ENCODE measurements at places on chromosomes 4 and X. TPM values are rescaled to one million over a fixed set of nuclear protein-coding genes. Genes with fewer than 3 reads are reported as not detected.
A peak's percentile ranks its signal among the peaks of the same experiment; 100 is the strongest.

DNA sequence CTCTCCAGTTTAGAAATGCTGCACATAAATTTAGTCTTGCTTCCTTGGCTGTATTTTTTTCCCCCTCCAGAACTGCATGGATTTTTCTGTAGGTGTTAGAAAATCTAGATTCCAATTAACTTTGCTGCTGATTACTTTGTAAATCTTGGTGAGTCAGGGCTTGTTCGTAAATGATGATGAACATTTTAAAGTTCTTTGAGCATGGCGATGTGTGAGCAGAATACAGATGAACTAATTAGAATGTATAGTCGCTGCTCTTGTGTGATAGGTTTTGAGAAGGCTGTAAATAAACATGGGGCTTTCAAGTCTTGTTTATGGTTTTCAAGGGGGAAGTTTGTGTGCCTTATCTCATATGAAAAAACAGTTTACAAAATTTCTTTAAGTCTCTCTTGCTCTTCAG lies 23.3 kb downstream of the LIMCH1 start:
- DNase-seq: no peak
- H3K27ac ChIP-seq: no peak overlapping the region
- H3K4me3 ChIP-seq: no peak overlapping the region
- H3K4me1 ChIP-seq: no peaks in the 10 kb centered on the region

GRCh38 chrX:121128925-121129877 lies 81.8 kb downstream of the GLUD2 start:
- H3K4me3 ChIP-seq: no peak overlapping the region
- H3K27ac ChIP-seq: no peak overlapping the region
- no peaks in the 10 kb centered on the region for H3K4me1 ChIP-seq
- DNase-seq: no peak
- no peaks in the 10 kb centered on the region for H3K27me3 ChIP-seq

- peak overlapping the region; percentile 91 for H3K27ac ChIP-seq
- H3K36me3 ChIP-seq: no peaks in the 10 kb centered on the region
- H3K27me3 ChIP-seq: no peaks in the 10 kb centered on the region
- DNase-seq: no peak
These were observed 679 bp upstream of the MSL3 start for GRCh38 chrX:11757397-11757718.

DNA sequence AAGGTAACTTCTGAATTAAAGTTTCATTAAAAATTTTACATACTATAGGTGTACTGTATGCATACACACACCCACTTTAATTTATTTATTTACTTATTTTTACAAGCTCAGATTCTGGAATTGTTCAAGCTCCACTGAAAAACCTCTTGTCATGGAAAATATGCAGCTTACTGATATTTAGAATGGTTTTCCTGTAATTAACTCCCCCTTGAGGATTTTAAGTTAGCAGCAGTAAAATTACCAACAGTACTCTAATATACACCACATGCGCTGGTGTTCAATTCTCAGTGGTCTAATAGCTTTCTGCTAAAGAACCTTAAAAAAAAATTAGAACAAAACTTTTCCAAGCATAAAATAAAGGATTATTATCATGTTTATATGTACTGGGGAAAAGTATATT lies 12.0 kb downstream of the MAB21L2 start:
- no peaks in the 10 kb centered on the region for H3K27me3 ChIP-seq
- no peak for DNase-seq
- no peaks in the 10 kb centered on the region for H3K4me1 ChIP-seq
- no peak overlapping the region for H3K27ac ChIP-seq
- H3K36me3 ChIP-seq: peaks cover 10% of the 10 kb centered on the region
- H3K4me3 ChIP-seq: no peak overlapping the region

GRCh38 chrX:107153005-107153404 lies 34.4 kb upstream of the RBM41 start:
- no peak overlapping the region for H3K27ac ChIP-seq
- no peak for DNase-seq
- no peak overlapping the region for H3K4me3 ChIP-seq
- no peaks in the 10 kb centered on the region for H3K27me3 ChIP-seq

GRCh38 chr4:2537011-2537830 lies 774 bp downstream of the FAM193A start:
- H3K4me3 ChIP-seq: peak overlapping the region; percentile 88
- peak; percentile 77 for DNase-seq
- peaks cover 29% of the 10 kb centered on the region for H3K4me1 ChIP-seq
- no peaks in the 10 kb centered on the region for H3K36me3 ChIP-seq
- H3K27me3 ChIP-seq: no peaks in the 10 kb centered on the region

GRCh38 chr4:140152013-140152703 lies 1.8 kb downstream of the MAML3 start:
- H3K27me3 ChIP-seq: no peaks in the 10 kb centered on the region
- peaks cover 19% of the 10 kb centered on the region for H3K4me1 ChIP-seq
- peak overlapping the region; percentile 94 for H3K27ac ChIP-seq
- no peaks in the 10 kb centered on the region for H3K36me3 ChIP-seq

DNA sequence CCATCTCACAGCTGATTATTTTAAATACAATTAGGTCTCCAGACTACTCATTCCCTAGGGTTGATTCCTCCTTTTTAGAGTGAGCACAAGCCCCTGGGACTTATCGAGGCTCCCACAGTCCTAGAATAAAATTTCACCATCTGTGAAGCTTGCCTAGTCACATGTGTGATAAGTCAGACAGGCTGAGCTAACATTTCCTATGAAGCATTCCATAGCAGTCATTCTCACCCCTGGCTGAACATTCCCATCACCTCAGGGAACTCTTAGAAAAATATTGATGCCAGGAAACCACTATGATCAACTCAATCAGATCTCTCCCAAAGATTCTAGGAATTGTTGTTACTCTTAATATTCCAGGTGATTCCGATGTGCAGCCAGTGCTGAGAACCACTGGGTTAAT lies 37.7 kb downstream of the ARHGEF9 start:
- H3K4me1 ChIP-seq: peaks cover 34% of the 10 kb centered on the region
- H3K36me3 ChIP-seq: no peaks in the 10 kb centered on the region
- no peak overlapping the region for H3K4me3 ChIP-seq
- DNase-seq: no peak
- H3K27me3 ChIP-seq: no peaks in the 10 kb centered on the region
- no peak overlapping the region for H3K27ac ChIP-seq

DNA sequence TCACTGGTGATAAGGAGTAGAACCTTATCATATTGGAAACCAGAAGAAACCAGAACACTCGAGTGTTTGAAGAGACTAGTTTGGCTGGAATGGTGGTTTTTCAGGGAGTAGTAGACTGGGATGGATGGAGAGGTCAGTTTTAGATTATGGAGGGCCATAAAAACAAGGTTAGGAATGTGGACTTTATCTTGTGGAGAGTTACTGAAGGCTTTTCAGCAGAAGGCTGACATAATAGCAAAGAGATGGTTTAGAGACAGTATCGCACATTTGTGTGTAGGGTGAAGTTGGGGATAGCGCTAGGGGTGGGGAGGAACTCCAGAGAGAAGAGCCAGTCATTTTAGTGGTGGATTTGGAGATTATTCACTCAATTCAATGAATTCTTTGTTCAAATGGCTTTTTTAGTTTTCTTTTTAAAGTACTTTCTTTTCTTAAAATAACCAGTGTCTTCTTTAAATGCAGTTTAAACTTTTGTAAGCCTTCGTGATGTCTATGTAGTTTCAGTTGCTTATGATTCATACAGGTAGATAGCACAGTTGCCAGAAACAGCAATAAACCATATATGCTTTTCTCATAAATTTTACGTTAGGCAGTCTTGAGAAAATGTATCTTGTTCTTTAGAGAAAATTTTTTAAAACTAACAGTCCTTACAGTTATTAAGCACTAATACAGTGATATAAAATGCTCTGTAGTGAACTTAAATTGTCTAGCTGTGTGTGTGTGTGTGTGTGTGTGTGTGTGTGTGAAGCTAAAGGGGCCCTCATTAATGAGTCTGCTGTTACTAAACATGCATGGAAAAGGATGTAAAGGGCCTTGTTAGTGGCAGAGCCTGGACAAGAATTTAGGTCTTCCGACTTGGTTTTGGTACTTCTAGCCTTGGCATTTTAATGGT lies 3.8 kb downstream of the ARHGAP10 start:
- H3K4me3 ChIP-seq: peak overlapping the region; percentile 2
- H3K4me1 ChIP-seq: peaks cover 44% of the 10 kb centered on the region
- H3K36me3 ChIP-seq: no peaks in the 10 kb centered on the region
- DNase-seq: no peak

DNA sequence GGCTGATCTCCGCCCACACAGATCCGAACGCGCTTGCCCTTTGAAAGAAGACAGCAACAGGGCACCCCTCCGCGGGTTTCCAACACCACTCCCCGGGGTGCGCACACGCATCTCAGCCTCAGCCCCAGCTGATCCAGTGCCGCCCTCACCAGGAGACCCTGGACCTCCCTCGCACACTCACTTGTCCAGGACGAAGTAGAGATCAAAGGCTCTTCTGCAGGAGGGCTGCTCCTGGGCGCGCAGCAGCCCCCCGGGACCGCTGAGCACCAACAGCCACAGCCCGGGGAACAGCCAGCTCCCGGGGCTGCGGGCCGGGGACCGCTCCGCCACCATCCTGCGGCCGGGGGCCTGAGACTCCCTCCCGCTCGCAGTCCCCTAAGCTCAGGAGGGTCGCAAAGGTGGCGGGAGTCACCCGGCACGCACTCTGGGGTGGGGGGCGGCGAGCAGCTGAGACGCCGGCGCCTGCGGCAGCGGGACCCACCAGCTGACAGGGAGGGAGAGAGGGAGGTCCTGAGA lies 743 bp downstream of the ANTXR2 start:
- peaks cover 4% of the 10 kb centered on the region for H3K36me3 ChIP-seq
- peak overlapping the region; percentile 69 for H3K4me3 ChIP-seq
- peaks cover 23% of the 10 kb centered on the region for H3K4me1 ChIP-seq
- peak; percentile 80 for DNase-seq

DNA sequence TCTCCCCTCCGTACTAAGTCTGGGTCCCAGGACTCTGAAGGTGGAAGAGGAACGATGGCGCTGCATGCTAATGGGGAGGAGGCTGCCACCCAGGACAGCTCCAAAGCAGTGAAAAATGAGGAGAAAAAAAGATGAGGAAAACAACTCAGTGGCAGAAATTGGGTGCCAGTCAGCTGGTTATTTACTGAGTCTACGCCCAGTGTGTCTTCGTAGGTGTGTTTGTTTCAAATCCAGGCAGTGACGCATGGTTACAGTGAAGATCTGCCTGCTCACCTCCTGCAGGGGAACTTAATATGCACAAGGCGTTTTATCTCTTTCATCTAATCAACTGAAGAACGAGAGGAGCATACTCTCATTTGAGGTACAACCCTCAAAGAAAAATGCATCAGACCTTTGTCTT lies 70.9 kb upstream of the FBXW7 start:
- no peak for DNase-seq
- peaks cover 30% of the 10 kb centered on the region for H3K4me1 ChIP-seq
- peak overlapping the region; percentile 72 for H3K27ac ChIP-seq
- no peaks in the 10 kb centered on the region for H3K27me3 ChIP-seq

DNA sequence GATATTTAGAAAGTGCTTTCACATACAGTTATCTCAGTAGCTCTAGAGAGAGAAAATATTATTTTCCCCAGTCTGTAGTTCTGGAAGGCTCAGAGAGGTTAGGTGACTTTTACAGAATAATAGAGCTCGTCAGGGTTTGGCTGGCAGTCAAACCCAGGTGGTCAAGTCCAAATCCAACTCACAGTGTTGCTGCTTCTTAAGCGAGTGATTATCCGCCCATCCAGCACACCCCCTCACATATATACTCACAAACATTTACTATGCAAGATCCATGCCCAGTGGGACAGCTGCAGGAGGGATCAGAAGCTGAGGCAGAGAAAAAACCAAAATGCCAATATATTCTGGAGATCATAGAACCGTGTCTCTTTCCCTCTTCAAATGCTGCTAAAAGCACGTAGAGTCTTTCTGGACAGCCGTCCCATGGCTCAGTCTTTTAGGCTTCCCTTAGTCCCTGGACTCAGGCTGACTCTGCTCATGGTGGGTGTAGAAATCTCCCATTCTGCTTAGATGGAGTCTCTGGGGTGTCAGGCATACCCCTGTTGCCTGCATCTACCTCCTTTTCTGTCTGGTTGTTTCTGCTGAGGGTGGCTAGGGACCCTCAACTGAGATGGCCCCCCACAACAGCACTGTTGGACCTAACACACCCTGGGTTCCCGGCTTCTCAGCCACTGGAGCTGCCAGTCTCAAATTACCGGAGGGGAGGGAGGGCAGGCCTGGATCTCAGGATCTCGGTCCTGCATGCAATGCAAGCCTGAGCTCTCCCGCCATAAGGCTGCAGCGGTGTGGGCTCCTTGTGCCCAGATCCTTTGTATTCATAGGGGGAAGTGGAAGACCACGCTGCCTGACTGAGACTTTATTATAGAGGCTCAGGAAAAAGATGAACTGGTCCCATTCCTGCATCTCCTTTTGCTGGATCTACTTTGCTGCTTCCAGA lies at the start of gene CHRNA9:
Gene CHRNA9 (plus strand): TSS at position 743 of the 934 bp plus-strand sequence. CDS start 135 bp downstream, at position 878.
- no peaks in the 10 kb centered on the region for H3K4me1 ChIP-seq
- no peak within 1 kb of the TSS for H3K4me3 ChIP-seq
- no peak for DNase-seq
- no peak within 1 kb of the TSS for H3K27ac ChIP-seq

DNA sequence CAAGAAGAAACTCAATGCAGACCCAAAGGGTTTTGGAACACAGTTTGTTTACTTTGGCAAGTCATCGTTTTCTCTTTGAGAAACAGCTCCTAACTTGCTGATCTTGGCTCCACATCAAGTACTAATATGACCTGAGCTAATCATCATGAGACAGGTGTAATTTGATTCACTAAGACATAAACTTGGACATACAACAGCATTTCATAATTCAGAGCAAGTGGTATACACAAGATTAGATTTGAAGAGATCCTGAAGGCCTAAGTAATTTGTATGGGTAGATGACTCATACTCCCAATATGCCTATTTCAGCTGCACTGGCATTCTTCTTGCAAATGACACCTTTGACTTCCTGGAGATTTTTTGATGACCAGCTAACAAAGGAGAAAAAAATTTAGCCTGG lies 1521.7 kb downstream of the RPA4 start:
- no peaks in the 10 kb centered on the region for H3K36me3 ChIP-seq
- no peak overlapping the region for H3K27ac ChIP-seq

DNA sequence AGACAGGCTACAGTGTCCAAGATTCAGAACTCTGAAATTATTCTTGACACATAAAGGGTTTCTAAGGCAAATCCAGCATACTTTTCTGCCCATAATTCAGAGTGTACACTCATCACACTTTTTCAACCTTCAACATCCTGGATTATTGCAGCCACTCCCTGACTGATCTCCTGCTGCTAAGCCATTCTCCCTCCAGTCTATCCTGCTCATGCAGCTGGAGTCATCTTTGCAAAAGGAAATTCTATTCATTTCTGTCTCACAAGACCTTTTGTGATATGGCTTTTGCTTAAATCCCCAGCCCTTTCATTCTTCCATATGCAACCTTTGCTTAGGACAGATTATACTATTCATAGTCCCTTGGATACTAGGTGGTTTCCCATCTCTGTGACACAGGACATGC lies 236.1 kb upstream of the LDB2 start:
- H3K36me3 ChIP-seq: no peaks in the 10 kb centered on the region
- no peaks in the 10 kb centered on the region for H3K4me1 ChIP-seq
- no peak overlapping the region for H3K4me3 ChIP-seq
- no peaks in the 10 kb centered on the region for H3K27me3 ChIP-seq
- no peak for DNase-seq

- no peak overlapping the region for H3K4me3 ChIP-seq
- no peak overlapping the region for H3K27ac ChIP-seq
- DNase-seq: no peak
- H3K4me1 ChIP-seq: no peaks in the 10 kb centered on the region
- no peaks in the 10 kb centered on the region for H3K27me3 ChIP-seq
- H3K36me3 ChIP-seq: no peaks in the 10 kb centered on the region
These were observed 175.5 kb downstream of the CAMK2D start for GRCh38 chr4:113586072-113586471.

The ITGB1BP2 gene
- 2.5 TPM for total RNA-seq

The MAPK10 gene
- 2.0 TPM for total RNA-seq

The GAGE2A gene
- total RNA-seq: not detected

Data from suprapubic skin (tissue), 4 donors.